ENCODE measurements at places on chromosomes 3 and 15.

- DNase-seq, result no peak
These were observed 49.3 kb downstream of the HACD2 start for GRCh38 chr3:123535580-123535979.

DNA sequence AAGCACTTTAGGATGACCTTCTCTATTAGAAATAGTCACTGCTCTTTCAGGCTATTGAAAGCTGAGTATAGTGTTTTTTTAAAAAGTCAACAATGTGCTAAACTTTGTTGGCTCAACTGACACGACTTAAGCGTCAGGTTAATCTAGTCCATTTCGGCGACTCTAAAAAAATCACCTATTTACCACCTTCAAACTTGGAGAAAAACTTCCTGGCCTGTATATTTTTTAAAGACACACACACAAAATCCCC, 517.8 kb downstream of the FOXP1 start:
- DNase-seq, result no peak

DNA sequence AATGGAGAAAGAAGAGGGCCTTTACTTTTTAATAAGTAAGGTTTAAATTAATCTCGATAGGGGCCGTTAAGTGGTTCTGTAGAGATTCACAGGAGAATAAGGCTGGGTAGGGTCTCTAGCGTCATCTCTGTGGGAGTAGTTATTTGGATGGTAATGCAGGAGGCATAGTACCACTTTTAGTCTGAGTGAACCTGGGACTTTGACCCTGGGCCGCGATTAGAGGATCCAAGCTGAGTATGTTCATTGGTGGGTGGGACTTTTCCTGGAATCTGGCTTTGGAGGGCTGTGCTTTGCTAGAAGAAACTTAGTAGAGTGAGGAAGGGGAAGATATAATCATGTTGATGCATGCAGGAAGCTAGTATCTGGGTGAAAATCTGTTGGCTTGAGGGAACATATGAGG, 4.0 kb downstream of the LPP start:
- no peak for DNase-seq

- no peak for DNase-seq
These were observed 12.0 kb upstream of the COMMD2 start for GRCh38 chr3:149764302-149764701.

- no peak for DNase-seq
These were observed 309.5 kb upstream of the TRIM42 start for GRCh38 chr3:140368223-140368811.

- DNase-seq, result no peak
These were observed 79.6 kb downstream of the CDIN1 start for GRCh38 chr15:36658898-36659639.

- DNase-seq, result no peak
These were observed 35.4 kb downstream of the ARIH1 start for GRCh38 chr15:72509484-72509883.

- no peak for DNase-seq
These were observed 77.9 kb downstream of the PCSK6 start for GRCh38 chr15:101411581-101411980.

- no peak for DNase-seq
These were observed 27.7 kb downstream of the ACKR4 start for GRCh38 chr3:132624790-132625189.

GRCh38 chr3:123282461-123282860, 80.7 kb downstream of the SEC22A start:
- no peak for DNase-seq

- no peak for DNase-seq
These were observed 504.0 kb upstream of the TGFBR2 start for GRCh38 chr3:30102356-30102755.

GRCh38 chr3:11757441-11757875, 89.2 kb downstream of the TAMM41 start:
- no peak for DNase-seq

GRCh38 chr3:71177375-71177774, 406.2 kb downstream of the FOXP1 start:
- DNase-seq, result no peak

GRCh38 chr3:21508246-21508645, 242.8 kb downstream of the ZNF385D start:
- DNase-seq, result no peak

DNA sequence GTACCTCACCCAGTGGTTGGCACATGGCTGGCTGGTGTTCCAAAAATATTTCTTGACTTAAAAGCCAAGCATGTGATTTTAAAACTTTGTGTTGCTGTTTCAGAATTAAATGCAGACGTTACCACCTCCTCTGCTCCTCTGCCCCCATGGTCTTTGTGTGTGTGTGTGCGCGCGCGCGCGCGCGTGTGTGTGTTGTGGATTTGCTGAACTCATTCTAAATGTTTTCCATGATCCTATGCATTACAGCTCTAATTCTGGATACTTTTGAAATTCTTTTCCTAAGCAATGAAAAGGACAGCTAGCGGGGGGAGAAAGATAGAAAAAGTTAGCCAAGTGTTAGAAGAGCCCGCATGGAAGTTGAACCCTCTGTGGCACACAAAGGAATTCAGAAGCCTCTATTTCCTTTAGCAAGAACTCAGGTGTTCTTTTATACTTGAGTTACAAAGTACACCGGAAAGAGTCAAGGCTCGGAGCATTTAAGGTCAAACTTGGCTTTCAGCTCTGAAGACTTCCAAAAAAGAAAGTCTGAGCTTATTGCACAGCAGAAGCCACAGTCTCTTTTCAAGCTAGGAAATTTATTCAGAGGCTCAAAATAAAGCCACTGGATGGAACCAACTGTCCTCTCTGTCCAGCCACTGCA, 350.5 kb upstream of the TBL1XR1 start:
- DNase-seq, result no peak

DNA sequence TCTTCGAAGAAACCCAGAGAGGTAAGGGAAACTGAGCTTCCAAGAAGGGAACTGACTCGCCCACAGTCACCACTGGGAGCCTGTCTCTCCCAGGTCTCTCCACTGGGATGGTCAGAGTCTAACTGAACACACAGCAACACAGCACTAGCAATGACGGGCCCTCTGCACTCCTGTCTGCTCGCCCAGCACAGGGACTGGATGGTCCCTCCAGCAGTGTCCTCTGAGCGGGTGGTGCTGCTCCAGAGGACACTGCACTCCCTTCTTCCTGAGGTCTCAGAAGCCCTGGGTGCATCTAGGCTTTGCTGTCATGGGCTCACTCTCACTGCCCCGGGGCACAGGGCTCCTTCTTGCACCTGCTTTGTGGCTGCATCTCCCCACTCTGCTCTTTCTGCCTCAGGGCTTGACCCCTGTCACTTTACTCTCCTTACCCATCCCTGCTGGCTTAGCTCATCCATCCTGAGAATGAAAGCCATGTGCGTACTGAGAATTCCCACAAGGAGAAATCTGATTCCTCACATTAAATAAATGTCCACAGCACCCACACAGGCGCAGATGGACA, 356.6 kb downstream of the GABRG3 start:
- no peak for DNase-seq

DNA sequence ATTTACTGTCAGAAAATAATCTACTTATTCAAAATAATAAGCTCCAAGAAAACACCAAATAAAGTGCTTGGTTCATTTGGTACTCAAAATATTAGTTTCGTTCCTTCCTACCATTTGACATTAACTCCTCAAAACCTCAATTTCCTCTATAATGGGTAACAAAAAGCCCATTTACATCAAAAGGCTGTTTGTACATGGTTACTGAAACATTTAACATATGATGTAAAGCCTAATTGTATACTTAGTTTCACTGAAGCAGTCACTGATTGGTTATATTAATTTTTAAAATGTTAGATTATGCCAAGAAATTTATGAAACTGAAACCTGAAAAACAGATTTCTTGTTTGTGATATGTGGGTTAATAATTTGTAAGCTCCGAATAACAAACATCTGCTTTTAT, 14.7 kb downstream of the XRN1 start:
- no peak for DNase-seq

- DNase-seq, result no peak
These were observed 116.7 kb downstream of the ADCY5 start for GRCh38 chr3:123332124-123332641.

- DNase-seq, result no peak
These were observed at the start of gene SPATA16 for GRCh38 chr3:173140986-173141385. Gene SPATA16, minus strand, starts transcription at chr3:173141235. Its CDS starts 23,504 bp downstream, at chr3:173117731.

DNA sequence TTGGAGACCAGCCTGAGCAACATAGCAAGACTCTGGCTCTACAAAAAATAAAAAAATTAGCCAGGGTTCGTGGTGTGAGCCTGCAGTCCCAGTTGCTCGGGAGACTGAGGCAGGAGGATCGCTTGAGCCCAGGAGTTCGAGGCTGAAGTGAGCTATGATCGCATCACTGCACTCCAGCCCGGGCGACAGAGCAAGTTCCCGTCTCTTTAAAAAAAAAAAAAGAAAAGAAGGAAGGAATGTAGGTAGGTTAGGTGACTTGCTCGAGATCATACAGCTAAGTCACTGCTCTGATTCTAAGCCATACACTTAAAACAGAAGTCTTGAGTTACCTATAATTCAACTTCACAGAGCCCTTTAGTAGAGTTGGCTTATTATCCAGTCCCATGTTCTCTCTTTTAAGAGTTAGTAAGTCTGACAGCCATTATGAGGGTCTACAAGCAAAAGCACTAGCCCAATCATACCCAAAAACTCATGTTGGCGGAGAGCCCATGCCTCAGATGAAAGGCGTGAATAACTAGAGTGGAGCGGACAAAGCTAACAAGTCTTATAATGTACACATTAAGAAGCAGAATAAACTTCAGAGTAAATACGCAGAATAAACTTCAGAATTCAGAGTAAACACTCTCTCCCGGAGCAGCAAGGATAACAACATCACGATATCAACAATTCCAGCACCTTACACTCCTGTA, 768 bp downstream of the AAGAB start:
- DNase-seq, result peak; percentile 10

GRCh38 chr3:55165278-55165677, 237.4 kb upstream of the LRTM1 start:
- DNase-seq, result no peak
